Activated CD4-positive, alpha-beta memory T cell treated with anti-CD3 and anti-CD28 coated beads for 36 hours (primary cell): ENCODE measurements at places on chromosomes 1 and 21.

GRCh38 chr1:183116416-183116815 lies 69.6 kb upstream of the LAMC2 start:
- DNase-seq = no peak

DNA sequence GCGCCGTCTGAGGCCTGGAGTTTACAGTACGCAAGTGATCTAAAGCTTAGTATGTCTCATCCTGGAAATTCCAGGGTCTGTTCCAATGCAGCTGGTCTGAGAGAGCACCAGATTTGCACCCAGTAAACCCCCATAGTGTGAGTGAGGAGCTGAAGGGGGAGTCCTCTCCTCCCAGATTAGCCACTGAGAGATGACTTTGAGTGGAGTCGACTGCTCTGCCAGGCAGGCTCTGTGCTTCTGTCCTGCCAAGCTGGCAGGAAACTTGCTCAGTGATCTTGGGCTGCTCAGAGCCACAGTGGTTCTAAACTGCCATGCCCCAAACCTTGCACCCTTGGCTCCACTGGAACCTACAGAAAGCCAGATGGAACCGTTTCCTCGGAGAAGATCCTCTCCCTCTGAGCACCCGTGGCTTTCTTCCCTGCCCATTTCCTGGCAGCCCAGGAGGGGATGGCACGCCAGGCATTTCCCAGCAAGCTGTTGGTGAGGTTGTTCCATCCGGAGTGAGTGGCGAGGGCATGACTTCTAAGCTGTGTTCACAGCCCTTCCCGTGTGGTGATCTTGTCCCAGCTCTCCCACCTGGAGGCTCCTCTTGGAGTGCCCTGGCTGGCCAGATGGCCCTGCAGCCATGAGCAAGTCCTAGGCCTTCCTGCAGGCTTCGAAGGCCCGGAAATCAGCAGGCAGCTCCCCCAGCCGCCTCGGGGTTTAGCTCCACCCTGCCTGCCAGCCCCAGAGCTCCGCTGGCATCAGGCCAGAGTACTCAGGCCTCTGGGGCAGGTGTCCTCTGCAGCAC lies 125.9 kb upstream of the VAMP3 start:
- DNase-seq = no peak

DNA sequence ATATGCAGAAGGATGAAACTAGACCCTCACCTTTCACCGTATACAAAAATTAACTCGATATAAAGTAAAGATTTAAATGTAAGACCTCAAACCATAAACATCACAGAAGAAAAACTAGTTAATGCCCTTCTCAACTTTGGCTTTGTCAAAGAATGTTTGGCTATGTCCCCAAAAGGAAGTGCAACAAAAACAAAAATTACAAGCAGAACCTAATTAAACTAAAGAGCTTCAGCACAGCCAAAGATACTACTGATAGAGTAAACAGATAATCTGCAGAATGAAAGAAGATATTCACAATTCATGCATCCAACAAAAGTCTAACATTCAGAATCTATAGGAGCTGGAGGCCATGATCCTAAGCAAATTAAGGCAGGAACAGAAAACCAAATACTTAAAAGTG lies 824.6 kb upstream of the NEGR1 start:
- no peak for DNase-seq

DNA sequence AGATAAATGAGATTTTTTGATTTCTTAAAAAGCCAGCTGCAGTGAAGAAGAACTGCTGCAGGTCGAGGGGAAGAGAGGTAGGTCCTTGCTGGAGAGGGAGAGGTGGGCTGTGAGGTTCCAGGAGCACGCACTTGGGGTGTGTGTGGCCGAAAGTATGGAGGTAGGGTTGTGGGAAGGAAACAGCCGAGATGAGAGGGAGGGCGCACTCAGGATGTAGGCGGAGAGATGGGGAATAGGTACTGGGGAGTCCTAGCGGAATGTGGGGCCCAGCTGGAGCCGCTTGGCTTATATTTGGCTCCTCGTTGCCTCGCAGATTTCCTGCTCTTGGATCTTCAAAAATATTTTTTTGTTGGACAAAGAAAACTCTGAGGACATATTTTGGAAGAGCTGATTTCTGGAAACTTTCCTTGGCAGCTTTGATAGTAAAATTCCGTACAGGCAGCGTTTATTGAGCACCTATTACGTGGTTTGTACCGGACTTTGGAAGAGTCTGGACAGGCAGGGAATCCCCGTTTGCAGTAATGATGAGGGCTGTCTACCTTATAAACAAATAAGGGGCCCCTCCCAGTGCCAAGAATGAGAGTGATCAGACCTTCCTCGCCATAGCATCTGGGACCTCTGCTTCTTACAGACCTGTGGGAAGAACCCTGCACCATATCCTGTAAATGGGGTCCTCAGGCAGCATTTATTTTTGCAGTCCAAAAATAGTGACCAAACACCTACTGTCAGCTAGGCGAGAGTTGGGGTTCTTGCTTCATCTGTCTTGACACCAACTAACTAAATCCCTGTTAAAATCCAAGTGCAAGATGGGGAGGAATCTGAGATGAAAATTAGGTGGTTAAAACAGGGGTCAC lies 1.5 kb downstream of the LRRC8D start:
- no peak for DNase-seq

- DNase-seq = no peak
Measured at GRCh38 chr1:205766038-205766437, 9.2 kb downstream of the RAB29 start.

GRCh38 chr1:223221686-223222085 lies 78.6 kb upstream of the TLR5 start:
- DNase-seq = no peak

DNA sequence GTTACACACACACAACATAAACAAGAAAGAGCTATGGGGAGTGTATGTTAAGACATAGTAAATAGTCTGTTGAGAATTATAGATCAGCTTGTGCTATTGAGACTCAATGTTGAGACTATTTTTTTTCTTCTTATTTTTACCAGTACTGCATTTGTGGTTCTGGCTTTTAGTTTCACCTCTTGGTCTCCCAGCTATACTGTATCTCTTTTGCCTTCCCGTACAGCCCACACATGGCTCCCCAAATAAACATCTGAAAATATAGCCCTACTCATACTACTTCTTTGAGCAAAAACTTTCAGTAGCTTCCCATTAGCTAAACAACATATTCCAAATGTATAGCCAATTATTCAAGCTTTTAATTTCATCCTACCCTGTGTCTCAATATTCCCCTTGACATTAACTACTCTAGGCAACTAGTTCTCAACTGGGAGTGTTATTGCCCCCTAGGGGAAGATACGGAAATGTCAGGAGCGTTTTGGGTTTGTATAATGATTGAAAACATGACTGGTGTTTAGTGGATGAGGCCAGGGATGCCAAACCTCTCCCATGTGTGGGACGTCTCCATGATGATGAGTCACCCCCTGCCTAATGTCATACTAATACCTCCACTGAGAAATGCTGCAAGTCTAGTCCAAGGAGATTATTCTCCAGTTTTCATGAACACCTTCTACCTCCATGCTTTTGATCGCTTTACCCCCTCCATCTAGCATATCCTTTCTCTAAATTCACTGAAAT lies 6.8 kb downstream of the RPE65 start:
- DNase-seq = peak; percentile 9
